ENCODE measurements at places on chromosomes 3 and 15.

DNA sequence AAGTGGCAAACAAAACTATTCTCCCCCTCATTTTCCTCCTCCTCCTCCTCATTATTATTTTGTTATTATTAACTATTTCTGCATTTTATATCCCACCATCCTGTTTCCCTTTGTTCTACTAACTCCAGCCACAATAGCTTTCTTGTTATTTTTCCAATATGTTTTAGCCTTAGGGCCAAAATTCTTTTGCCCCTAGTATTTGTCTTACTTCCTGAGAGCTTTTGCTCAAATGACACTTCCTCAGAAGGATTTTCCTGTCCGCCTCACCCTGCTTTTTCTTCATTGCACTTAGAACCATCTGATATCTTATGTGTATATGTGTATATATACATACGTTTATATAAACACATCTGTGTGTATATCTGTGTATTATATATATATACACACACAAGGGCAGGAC is 32.7 kb upstream of the NUDT16 start:
- no peak for DNase-seq

GRCh38 chr15:44092221-44092620 is 102.8 kb downstream of the FRMD5 start:
- DNase-seq = no peak

DNA sequence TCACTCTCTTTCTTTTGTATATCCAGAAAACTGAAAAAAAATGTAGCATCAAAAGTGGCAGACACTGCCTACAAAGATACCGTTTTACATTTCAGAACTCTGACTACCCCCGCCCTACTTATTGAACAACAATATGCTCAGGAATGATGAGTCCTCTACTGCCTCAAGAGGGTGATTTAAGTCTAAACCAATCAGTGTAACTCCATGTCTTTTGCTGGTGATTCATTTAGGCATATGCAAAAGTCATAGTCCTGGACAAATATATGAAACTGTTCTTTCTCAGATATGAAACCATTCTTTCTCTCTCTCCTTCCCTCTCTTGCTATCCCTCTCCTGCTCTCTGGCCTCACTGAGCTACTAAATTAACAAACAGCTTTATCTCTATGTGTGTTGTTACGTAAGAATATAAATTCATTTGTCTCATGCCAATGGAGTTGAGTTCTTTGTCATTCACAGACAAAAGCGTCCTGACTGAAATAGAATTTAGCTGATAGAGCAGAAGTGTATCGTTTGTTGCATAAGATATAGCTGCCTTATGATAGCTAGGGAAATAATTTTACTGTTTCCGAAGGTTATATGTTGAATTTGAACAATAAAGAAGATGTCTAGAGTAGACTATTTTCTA is 133.7 kb upstream of the OSTN start:
- no peak for DNase-seq

GRCh38 chr15:31458596-31459399 is 132.2 kb downstream of the KLF13 start:
- DNase-seq = peak; percentile 94

DNA sequence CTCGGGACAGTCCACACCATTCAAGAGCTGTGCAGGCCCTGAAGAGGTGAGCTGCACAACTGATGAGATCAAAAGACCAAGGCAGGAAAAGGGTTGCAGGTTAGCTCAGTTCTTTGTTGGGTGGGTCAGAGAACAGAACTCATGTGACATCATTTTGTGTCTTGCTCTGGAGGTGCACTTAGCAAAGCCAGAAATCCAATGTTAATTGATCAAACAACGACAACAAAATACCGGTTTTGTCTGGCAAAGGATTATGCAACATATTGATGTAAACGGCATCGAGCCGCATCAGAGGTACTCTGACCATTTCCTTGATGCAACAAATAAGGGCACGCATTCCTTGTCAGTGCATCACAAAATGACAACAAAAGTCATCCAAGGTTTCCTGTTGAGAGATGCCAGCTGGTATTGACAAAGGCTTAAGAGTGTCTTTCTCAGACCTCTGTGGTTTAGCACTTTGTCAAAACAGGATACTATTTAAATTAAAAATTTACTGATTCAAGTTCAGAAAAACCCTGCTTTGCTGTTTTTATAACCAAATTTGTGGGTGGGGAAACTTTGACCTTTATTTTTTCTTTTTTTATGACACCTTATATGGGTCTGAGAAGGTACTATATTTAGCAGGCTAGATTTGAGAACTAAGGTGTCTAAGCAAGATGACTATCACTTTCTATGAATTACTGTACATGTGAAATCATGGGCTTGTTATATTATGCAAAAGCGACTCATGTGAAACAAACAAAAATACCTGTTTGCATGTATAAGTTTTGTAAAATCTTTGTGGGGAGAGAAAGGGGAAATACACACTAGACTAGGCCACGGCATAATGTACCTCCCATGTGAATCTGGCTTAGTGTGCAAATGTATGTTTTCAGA is 496.1 kb downstream of the FOXP1 start:
- DNase-seq = no peak

- no peak for DNase-seq
These were observed 770.4 kb upstream of the ARPP21 start for GRCh38 chr3:34868935-34869334.

DNA sequence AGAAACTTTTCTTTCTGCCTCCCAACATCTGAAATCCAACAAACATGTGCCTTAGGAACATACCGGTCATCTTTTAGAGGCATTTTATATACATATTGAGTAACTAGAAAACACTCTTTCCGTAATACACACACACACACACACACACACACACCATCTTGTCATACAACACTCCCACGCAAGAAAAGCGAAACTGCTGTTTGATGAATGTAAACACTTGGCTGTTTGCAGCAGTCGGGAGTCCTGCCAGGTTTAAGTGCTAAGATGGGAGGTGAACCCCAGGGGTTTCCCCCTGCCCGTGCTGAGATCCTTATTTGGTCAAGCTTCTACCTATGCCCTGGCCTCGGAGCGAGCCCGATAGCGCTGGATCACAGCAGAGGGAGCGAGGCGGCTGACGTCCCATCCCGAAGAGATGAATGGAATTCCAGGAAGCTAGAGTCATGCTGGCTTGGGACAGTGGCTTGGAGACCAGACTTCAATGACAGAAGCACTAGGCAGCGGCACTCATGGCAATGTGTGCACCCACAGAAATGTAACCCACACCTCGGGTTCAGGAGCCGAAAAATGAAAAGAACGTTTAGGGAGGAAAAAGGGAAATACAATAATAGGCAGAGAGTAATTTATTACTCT is 1.3 kb upstream of the THBS1 start:
- peak; percentile 9 for DNase-seq

DNA sequence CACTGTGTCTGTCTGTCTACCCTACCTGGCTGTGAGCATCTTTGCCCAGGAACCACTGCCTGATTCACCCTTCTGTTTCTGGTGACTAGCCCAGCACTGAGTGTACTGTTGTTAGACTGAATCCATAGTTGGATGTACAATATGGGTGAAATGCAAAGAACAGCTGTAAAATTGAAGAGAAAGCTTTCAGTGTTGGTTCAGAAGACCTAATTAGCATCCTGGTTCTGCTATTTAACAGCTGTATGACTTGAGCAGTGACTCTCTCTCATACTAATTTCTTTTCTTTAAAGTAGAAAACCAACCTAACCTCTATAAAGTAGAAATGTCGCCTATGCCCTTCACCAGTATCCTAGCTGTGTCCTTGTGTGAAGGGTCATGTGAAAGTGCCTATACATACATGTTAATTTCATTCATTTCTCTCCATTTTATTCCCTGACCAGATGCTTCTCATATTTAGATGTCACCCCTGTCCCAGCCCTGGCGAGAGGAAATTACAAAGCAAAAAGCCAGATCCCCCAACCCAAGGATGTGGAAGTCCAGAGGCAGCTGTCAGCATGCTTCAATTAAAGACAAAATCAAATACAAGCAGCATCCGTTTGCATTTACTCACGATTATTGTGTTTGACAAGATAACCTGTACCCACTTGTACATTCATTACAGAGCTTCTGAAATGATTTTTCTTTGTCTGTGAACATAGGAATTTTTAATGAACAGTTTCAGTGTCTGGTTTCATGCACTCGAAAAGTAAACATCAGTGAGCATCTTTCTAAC is 305.7 kb upstream of the ICE2 start:
- no peak for DNase-seq

- DNase-seq = peak; percentile 25
These were observed 6.1 kb upstream of the RPP14 start for GRCh38 chr3:58299839-58300516.

GRCh38 chr3:52777127-52777958 is at the start of gene ITIH1:
TSS of gene ITIH1 (plus strand) at chr3:52777599. CDS start at chr3:52777616, 17 bp downstream.
- no peak for DNase-seq

DNA sequence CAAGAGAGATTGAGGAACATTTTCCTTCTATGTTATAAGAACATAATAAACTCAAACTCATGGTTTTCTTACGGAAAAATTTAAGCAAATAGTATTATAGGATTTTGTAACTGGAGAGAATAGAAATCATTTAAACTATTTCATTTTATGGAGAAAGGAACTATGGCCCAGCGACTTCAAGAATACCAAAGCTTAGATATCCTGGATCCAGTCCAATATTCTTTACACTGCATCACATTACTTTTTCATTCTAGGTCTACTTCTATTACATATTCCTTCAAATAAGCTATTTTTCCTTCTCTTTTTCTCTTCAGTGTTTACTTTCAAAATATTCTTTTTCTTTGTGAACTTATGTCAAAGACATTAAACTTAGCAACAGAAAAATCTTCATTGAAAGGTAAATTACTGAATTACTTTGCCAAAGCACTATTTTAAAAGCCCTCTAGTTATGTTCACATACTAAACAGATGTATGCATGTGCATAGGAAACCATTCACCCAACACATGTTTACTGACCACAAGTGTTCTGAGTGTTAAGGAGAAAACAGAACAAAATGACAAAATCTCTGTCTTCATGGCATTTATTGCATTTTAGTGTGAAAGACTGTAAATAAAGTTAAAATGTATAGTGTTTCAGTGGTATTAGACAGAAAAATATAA is 20.4 kb downstream of the KPNA4 start:
- DNase-seq = no peak

GRCh38 chr3:55183201-55183600 is 255.3 kb upstream of the LRTM1 start:
- DNase-seq = no peak

DNA sequence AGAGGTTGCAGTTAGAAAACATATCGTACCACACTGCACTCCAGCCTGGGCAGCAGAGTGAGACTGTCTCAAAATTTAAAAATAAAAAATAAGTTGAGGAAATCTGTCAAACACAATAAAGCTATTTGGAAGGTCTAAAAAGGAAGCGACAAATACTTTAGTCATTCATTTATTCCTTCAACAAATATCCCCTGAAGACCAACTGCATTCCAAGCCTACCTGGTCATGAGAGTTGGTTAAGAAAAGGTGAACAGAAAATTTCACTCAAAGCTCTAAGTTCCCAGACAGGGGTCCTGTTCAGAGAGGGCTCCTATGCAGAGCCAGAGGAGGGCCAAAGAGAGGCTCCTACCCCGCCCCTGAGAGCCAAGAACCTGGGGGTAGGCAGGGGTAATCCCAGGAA is 15.4 kb upstream of the PRKAR2A start:
- no peak for DNase-seq

DNA sequence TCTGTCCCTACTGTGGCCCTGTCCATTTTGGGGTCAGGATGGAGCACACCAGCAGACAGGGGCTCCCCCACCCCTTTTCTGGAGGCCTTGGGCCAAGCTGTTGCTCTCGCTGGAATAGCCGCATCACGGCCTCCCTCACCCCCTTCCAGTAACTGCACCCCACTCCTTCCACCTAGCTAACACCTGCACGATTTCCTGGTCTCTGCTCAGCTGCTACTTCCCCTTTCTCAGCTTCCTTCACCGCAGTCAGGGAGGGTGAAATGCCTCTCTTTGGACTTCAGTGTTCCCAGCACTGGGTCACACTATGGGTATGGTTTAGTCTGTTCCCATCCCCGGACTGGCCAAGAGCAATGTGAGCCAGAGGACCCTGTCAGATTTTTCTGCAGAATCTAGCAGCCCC is 400.2 kb downstream of the MCTP2 start:
- DNase-seq = no peak

DNA sequence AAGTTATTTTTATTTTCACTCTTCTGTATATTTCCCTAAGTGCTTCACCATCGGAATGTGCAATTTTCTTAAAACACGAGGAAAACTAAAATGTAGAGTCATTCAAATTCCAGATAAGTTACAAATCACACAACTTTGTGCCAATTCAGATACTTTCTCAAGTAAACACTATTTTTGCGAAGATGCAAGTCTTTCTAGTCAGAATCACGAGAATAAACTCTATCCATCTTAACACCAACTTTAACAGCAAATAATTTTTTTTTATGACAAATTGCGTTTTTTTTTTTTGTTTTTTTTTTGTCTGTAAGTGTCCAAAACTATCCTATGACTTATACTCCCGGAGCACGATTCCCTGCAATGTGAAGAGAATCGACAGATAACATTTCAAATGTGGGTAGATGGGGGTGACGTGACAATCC is 1.3 kb downstream of the STAG1 start:
- DNase-seq = no peak

GRCh38 chr15:84844964-84845363 is 27.8 kb downstream of the ALPK3 start:
- no peak for DNase-seq

All from inflammatory macrophage treated with lipopolysaccharide for 1 hour (primary cell).